Fibroblast of villous mesenchyme (primary cell): ENCODE measurements at places on chromosomes 2 and 18.

DNA sequence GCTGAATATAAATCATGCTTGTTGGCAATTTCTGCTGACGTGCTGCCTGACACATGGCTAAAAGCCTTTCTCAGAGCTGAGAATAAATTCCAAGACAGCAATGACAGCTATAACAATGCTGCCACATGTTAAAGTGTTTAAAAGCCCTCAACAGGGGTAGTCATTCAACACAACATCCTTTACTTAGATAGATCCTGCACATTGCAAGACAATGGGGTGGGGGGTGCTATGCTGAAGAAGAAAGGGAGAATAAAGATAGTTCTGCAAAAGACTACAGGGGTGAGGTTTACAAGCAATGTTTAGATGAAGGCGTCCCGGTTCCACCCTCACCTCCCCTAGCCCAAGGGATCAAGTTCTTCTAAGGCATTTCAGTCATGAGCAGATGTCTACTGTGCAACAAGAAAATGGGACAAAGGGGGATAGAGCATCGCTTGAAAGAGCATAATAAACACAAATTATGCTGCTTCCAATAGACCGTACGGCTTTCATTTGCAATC, 291.0 kb upstream of the ACVR2A start:
- no peak for DNase-seq

DNA sequence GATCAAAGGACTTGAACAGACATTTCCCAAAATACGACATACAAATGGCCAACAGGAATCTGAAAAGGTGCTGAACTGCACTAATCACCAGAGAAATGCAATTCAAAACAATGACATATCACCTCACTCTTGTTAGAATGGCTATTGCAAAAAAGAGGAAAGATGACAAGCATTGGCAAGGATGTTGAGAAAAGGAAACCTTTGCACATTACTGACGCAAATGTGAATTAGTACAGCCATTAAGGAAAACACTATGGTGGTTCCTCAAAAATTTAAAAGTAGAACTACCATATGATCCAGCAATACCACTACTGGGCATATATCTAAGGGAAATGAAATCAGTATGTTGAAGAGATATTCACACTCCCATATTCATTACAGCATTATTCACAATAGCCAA, 57.7 kb upstream of the ASPRV1 start:
- peak; percentile 20 for DNase-seq

DNA sequence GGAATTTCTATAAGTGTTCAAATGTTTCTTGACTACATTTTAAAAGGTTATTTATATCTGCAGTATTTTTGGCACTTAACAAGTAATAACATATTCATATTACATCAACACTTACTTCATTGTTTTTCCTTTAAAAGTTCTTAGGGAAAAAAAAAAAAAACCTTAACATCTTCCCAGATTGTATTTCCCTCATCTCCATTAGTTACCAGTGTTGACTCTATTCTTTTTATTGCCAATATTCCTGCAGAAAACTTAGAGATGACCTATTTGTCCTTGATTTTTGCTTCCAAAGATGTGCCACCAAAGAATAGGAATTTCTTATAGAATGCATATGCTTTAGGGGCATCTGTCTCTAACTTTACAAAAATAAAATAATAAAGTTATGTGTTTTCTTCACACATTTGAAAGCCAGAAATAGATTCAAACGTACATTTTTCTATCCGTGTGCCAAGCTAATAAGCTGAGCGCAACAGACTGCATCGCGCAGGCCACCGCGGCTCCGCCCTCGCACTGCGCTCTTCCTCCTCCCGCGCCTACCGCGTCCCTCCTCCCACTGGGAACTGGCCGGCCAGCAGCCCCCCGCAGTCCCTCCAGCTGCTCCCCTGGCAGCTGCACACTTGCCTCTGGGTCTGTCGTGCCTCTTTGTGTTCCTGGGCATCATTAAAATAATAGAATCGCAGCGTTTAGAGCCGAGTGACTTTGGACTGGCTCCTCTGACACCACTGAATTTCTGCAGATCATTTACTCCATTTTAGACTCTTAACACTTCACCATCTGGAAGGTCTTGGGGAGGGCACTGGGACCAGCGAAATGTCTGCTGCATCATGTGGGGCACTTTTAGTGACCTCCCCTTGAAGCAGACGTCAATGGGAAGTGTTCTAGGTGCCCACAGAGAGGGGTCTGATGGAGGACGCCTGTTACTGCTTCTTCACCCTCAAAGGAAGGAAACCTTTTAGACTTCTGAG, 21.2 kb upstream of the NAB1 start:
- DNase-seq = no peak

GRCh38 chr2:224556381-224556780, 28.8 kb downstream of the CUL3 start:
- DNase-seq = no peak

- DNase-seq = no peak
Measured at GRCh38 chr2:47656715-47657600, 126.0 kb upstream of the MSH6 start.

GRCh38 chr18:3529601-3530000, 79.6 kb downstream of the TGIF1 start:
- peak; percentile 7 for DNase-seq

DNA sequence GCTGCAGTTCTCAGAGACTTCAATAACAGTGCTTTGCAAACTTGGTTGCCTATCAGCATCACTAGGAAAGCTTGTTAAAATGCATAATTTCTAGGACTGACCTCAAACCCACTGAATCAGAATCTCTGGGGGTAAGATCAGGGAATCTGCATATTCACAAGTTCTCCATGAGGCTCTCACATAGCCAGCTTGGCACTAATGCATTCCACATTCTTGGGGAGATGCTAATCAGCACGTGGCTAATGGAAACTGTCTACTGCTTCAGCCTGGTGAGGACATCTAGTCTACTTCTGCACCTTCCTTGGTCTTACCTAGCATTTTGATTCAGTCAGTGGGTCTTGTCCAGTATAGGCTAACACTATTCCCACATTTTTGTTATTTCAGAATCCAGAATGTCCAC, 56.3 kb downstream of the RBKS start:
- DNase-seq = peak; percentile 22

DNA sequence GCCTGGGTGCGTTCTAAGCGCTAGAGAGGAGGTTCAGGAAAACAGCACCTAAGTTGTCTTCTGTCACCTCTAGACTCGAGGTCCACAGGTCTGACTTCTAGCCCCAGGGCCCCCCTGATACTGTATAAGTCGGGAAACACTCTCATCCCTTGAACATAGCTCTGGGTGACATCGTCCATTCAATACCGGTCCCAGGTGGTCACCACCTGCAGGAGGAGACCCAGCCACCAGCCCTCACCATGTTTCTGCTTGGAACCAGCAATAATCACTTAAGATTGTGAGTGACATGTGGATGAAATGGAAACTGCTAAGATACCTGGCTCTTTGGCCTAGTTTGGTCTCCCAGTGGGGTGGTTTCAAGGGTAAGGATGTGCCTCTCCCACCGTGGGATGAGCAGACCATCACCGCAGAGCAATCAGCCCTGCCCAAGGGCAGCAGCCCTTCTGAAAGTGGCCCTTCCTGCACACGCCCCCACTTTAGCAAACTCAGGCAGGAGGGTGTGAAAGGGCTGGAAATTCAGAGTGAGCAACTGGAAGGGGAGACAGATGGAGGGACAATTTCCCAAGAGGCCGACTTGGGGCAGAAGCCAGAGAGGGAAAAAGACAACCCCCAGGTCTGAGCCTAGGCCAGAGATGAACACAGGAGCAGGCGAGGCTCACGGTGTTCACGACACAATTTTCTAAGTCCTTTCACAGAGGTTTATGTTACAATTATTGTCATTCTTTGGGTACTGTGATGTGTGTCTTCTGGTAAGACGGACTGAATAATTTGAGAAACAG, 95.2 kb downstream of the ZNF516 start:
- DNase-seq = no peak

- no peak for DNase-seq
Measured at GRCh38 chr2:119671016-119671415, 8.0 kb upstream of the TMEM177 start.

- DNase-seq = no peak
Measured at GRCh38 chr2:124257120-124257519, 232.0 kb downstream of the CNTNAP5 start.

DNA sequence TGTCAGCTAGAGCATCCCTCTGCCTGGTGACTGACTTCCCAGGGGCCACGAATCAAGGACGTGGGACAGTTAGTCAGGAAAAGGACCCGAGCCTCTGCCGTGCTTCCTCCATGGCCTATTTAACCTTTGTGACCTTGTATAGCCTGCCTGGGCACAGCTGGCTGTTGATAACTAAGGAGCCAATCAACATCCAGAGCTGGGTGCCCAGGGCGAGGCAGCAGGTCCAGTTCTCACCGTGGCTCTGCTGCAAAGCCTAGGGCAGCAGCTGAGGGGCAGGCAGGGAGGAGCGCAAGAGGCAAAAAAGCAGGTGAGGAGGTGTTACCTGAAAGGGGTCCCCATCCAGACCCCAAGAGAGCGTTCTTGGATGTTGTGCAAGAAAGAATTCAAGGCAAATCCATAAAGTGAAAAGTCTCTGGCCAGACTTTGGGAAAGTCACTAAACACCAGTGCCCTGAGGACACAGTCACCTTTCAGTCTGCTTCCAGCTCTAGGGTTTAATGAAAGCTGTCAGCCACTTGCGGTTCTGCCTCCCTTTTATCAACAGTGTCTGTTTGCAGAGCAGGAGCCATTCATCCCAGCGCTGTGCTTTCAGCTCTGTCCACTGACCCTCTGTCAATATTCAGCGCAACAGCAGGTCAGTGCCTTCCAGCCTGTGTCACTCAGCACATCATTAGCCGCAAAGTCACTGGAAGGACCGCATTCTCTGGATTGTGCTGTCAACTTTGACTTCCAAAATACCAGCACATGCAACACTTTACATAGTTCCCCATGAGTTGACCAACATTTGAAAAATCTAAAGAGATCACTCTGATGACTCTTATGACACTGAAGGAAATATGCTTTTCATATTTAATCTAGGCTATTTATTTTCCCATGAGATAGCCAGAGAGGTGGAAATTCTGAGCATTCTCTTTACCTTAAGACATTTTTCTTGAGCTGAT, 38.6 kb upstream of the ASAP2 start:
- no peak for DNase-seq

DNA sequence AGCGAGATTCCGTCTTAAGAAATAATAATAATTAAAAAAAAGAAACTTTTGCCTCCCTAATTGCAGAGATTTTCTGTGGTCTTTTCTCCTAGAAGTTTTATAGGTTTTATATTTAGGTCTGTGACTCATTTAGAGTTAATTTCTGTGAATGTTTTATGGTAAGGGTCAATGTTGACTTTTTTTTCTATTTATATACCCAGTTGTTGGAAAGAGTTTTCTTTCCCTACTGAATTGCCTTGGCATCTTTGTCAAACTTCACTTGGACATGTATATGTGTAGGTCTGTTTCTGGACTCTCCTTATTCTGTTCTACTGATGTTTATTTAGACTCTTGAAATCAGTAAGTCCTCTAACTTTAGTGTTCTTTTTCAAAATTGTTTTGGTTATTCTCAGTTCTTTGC, 5.5 kb downstream of the ZNF512 start:
- DNase-seq = no peak

- no peak for DNase-seq
Measured at GRCh38 chr2:230589025-230589424, 123.6 kb upstream of the CAB39 start.

DNA sequence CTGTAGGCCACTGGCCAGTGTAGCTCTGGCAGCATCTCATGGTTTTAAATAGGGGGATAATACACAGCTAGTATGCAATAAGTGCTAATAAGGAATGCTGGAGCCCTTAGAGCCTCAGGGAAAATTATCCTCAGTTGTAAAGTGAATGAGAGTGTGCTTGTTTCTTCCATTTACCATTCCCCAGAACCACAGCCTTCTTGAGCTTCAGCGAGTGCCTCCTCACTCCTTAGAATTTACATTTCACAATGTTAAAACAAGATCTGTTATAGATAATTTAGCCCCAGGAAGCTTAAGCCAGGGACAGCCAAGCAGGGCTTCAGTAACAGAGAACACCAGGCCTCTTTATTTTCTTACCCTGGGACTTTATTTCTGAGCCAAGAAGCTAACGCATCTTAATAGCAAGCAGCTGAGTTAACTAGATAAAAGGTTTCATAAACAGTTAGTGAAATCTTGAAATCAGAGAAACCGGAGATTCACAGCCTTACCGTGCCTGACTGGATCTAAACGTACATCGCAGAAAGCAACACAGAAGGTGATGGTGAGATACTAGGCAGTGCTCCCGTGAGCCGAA, 535.2 kb downstream of the TDRD15 start:
- peak; percentile 42 for DNase-seq

- DNase-seq = peak; percentile 12
Measured at GRCh38 chr2:158845859-158846258, 50.7 kb downstream of the DAPL1 start.

DNA sequence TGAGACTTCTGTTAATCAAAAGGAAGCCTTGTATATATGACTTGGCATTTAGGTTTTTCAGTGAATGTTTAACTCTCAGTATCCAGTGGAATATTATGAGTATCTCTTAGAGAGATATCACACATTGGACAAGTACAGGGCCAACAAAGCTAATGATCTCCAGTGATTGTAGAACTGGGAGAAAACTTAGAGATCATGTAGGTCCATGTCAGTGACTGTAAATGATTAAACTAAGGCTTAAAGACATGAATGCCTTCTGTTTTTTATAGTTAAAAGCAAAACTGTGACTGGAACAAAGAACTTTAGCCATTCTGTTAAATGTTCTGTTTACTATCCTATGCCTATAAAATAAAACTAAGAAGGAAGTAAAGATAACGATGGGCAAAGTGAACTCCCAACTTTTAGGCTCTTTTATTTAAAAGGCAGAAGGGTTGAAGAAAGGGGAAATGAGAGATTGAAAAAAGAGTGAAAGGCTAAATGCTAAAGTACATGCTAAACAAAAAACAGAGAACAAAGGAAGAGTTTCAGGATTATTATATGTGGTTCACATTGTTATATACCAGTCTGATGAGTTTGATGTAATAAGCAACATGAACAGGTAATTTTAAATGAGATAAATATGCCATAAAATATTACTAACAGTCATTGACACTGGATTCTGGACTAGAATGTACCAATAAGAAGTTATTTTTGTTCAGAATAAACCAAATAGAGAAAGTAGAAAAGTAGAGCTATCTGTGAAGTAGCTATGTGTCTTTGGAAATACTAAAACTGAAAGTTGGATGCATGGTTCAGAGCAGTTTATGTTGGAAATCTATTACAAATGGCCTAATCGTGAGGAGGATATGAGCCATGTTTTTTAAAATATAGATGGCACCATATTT, 37.1 kb upstream of the TNFRSF11A start:
- no peak for DNase-seq

DNA sequence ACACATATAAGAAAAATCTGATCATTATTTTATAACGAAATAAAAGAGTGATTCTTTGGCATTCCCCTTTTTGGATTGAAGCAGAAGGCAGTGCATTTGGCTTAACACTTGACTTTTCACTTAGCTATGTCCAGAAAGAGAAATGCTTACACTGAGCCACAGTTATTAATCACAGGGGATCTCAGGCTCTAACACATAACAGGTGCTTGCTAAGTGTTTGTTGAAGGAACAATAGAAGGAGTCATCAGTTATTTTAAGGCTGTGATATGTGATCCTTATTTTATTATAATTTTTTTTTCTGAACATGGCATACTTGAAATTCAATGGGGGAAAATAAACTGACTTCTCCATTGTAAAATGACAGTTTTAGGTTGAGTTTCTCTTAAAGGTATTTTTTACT, 209.5 kb downstream of the UBE2E3 start:
- DNase-seq = no peak
